ENCODE measurements at places on chromosomes 3 and 15.

DNA sequence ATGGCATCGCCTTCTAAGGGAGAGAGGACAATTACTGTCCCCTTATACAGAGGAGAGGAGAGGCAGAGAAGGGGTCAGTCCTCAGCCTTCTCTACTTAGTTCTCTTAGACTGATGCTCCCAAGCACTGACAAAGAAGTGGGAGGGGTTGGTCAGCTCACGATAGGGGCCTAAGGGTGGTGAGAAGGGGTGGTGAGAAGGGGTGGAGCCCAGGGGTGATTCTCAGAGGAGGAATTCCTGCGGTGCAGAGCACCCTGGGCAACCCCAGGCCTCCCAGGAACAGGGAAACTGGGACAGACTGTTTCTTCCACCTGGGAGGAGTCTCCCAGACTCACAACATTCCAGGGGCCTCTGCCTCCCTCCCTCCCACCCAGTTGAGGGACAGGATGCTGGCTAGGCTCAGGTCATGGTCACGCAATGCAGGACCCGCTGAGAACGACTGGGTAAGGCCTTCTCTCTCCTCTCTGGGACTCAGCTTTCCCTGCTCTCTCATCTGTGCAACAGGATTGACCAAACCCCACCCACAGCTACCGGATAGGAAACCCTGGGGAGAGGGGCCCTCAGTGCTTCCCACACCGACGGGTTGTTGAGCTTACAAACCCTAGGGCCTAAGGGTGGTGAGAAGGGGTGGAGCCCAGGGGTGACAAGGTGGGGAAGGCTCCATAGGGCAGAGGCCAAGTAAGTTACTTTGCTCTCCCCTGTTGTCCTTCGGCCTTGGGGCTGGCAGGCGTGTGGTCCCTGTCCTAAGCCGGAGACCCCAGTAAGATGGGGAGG is 1.5 kb downstream of the TPRA1 start:
- peak overlapping the region; percentile 83 for H3K4me3 ChIP-seq
- H3K27ac ChIP-seq = no peak overlapping the region
- H3K27me3 ChIP-seq = peaks cover 3% of the 10 kb centered on the region
- H3K4me1 ChIP-seq = peaks cover 16% of the 10 kb centered on the region
- H3K36me3 ChIP-seq = no peaks in the 10 kb centered on the region

DNA sequence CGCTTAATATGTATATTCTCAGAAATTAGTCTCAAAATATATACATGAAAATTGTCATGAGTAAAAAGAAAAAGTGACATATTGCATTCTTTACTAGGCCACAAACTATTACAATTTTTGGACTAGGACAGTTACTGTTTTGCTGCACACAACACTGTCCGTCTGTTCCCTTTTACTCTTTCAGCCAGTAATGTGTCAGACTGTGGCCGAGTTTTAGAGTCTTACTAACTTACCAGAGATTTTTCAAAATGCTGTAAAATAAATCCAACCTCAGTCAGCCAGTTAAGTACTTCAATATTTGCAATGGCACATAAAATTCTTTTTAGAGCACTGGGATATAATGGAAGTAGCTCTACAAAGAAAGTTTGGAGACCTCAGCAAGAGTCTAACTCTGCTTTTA is 380.3 kb upstream of the IL12A start:
- H3K27ac ChIP-seq = no peak overlapping the region
- H3K4me3 ChIP-seq = no peak overlapping the region
- no peaks in the 10 kb centered on the region for H3K36me3 ChIP-seq
- no peak for DNase-seq
- H3K27me3 ChIP-seq = peaks cover 7% of the 10 kb centered on the region

DNA sequence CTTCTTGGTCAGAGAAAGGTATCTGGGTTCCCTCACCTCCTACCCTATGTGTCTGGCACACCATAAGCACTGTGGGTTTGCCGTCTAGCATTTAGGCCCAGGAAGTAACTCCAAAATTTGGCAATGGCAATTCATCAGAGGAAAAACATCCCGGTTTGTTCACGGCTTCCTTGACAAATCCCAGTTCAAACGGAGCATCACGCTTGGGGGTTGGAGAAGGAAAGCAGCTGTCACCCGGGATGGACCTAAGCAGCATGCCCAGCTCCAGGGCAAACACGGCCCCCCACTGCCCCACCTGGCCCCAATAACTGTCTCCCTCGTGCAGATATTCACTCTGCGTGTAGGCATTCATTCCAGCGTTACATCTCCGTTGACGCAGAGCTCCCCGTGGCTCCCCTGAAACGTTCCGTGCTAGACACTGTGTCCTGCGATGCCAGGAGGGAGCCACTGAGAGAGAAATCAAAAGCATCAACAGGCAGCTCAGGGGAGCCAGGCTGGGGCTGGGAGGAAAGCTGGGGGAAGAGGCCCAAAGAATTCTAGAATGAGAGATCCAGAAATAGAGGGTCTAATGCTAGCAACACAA is 41.4 kb downstream of the NTRK3 start:
- peaks cover 9% of the 10 kb centered on the region for H3K27me3 ChIP-seq
- no peaks in the 10 kb centered on the region for H3K36me3 ChIP-seq
- no peak overlapping the region for H3K27ac ChIP-seq
- DNase-seq = no peak

DNA sequence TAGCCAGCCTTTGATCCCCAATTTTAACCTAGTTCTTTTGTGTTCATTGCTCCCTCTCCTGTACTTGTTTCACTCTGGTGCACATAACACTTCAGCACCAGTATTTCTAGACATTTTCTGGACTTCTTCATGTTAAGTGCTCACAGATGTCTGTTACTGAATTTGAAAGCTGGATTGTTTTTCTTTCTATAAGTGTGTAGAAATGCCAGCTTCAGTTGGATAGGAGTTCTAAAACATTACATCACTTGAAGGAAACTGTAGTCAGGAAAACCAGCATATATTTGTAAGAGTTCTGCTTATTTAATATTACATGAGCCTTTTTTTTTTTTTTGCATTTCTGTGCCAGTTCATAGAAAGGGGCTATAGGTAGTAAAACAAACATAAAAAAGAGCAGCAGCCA is 21.6 kb downstream of the QTRT2 start:
- H3K4me3 ChIP-seq = no peak overlapping the region
- H3K27me3 ChIP-seq = no peaks in the 10 kb centered on the region
- no peak overlapping the region for H3K27ac ChIP-seq
- H3K36me3 ChIP-seq = peaks cover 31% of the 10 kb centered on the region

GRCh38 chr3:9347081-9347480 is 15.8 kb upstream of the THUMPD3 start:
- H3K27me3 ChIP-seq = no peaks in the 10 kb centered on the region
- H3K4me3 ChIP-seq = no peak overlapping the region
- peaks cover 25% of the 10 kb centered on the region for H3K4me1 ChIP-seq
- H3K36me3 ChIP-seq = peaks cover 5% of the 10 kb centered on the region

GRCh38 chr3:103494011-103494410 is 1059.2 kb downstream of the ZPLD1 start:
- DNase-seq = no peak
- peaks cover 3% of the 10 kb centered on the region for H3K4me1 ChIP-seq
- no peaks in the 10 kb centered on the region for H3K27me3 ChIP-seq
- H3K4me3 ChIP-seq = no peak overlapping the region

DNA sequence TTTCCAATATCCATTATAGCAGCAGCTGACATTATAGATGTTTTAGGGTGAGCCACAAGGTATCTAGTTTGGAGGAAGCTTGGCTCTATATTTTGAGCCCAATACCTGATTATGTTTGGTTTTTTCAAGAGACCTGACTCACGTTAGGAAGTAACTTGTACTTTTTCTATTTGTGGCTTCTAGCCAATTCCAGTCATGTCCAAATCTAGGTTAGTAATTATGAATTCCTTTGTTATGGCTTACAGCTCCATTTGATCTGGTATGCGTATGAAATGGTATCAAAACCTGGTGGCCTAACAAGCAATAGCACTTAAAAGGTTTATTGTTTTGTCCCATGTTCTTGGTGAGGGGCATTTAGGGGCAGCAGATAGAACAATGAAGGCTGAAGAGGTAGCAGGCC is 115.9 kb downstream of the TOP2B start:
- peak overlapping the region; percentile 7 for H3K27ac ChIP-seq
- H3K36me3 ChIP-seq = peaks cover 21% of the 10 kb centered on the region
- no peaks in the 10 kb centered on the region for H3K27me3 ChIP-seq

DNA sequence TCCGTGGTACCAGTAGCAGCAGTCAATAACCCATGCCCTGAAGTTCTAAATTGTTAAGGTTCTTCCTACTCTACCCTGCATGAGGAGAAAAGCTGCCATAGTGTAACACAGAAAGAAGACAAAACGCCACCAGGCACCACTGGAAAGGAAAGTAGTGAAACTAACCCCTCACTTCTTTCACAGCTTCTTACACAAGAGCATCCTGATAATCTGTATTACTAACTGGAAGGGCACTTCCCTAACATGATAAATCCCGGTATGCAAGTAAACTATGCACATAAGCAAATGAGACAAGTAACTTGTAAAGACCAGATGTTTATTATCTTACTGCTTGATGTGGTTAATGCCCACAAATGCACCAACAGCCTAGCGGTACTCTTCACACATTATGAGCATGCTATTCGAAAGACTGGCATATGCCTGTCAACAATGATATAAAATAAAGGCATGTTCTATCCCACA is 141.3 kb downstream of the ADAM10 start:
- no peak for DNase-seq
- no peaks in the 10 kb centered on the region for H3K27me3 ChIP-seq
- H3K4me1 ChIP-seq = peaks cover 25% of the 10 kb centered on the region
- no peak overlapping the region for H3K4me3 ChIP-seq
- H3K36me3 ChIP-seq = peaks cover 31% of the 10 kb centered on the region
- H3K27ac ChIP-seq = no peak overlapping the region

GRCh38 chr15:57036352-57036751 is 117.9 kb downstream of the TCF12 start:
- H3K27me3 ChIP-seq = no peaks in the 10 kb centered on the region
- no peak overlapping the region for H3K27ac ChIP-seq

DNA sequence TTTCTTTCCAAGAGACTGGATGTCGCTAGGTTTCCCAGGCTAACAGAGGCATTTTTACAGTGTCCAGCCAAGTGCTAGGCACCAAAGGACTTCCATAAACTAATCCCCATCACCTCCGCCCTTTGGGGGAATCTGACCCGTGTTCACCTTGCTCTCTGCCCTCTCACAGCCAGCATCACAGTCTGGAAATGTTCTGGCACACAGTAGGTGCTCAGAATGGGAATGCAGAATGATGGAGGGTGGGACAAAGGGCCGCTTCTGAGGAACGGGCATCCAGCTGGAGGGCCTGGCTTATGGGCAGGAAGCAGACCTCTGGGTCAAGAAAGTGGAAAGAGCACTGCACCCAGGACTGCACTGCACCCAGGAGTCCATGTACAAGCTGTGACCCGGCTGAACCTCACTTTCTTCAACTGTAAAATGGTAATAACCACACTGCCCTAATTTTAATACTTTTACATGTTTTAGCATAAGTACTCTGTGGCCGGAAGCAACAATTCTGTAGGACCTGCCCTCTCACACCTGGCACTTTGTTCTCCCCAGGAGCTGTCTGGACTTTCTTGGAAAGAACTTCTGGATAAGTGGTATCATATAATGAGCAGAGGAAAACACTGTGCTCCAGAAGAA is 901 bp upstream of the NMB start:
- H3K27ac ChIP-seq = peak overlapping the region; percentile 87
- no peak for DNase-seq
- H3K4me1 ChIP-seq = peaks cover 21% of the 10 kb centered on the region

GRCh38 chr15:40053831-40054604 is 15.0 kb upstream of the SRP14 start:
- peaks cover 4% of the 10 kb centered on the region for H3K4me1 ChIP-seq
- DNase-seq = no peak
- no peak overlapping the region for H3K4me3 ChIP-seq
- H3K27me3 ChIP-seq = no peaks in the 10 kb centered on the region

DNA sequence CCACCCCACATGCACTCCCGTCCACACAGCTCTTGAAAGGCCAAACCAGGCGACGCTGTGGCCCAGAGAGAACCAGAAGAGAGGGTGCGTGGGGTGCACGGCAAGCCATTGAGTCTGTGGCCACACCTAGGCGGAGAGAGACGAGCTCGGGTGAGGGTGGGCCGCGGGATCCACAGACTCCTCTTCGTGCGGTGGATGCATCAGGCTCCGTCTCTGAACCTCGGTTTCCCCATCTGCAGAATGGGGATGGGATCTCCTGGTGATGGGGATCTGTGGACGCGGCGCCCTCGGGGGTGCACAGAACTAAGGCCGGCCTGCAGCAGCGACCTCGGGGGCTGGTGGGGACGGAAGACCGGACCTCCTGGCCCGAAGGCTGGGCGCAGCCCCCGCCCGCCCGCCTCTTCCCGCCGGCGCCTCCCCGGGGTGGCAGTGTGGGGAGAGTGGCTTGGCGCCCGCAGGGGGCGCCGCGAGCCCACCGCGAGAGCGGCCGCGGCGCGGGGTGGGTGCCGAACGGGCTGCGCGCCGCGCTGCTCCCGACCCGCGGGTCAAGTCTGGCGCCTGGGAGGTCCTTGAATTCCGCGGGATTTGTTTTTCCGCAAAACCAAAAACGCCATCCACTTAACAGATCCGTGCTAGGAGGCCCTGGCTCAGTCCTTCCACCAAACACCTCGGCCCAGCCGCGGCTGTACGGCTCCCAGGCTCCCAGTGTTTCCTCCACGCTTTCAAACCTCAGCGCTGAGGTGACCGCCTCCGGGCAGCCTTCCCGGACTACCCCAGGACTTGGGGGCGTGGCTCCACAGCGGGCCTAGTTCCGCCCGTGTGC is 13.2 kb upstream of the ADPGK start:
- no peaks in the 10 kb centered on the region for H3K36me3 ChIP-seq
- peaks cover 15% of the 10 kb centered on the region for H3K27me3 ChIP-seq
- H3K27ac ChIP-seq = peak overlapping the region; percentile 71
- peak; percentile 40 for DNase-seq
- peaks cover 4% of the 10 kb centered on the region for H3K4me1 ChIP-seq
- H3K4me3 ChIP-seq = peak overlapping the region; percentile 79

DNA sequence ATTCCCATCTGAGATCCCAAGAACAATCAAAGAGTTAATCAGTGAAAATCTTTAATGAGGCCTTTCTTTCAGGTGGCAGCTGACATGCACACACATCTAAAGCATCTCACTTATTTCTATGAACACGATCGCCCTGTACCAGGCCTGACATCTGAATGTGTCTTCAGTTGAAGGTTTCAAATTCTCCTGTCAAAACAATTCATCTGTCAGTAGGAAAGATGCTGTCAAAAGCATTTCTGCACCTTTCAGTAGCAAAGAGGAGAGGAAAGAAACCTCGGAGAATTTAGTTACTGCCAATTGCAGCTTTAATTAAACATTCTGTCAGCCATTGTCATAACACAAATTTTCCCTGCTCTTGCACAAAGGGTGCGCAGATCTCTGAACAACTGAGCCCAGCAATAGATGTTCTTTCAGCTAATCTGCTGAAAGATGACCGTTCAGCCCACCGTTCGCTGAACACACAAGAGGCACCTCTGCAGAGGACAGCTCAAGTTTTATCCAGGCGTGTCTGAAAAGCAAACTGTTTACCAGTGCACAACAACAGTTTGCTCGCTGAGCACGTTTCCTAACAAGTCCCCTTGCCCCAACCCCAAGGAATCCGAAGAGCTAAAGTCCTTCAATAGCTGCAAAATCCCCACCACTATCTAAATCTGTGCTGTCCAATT is 34.1 kb downstream of the LRIG1 start:
- H3K27me3 ChIP-seq = no peaks in the 10 kb centered on the region
- no peak for DNase-seq
- H3K4me1 ChIP-seq = peaks cover 29% of the 10 kb centered on the region
- H3K4me3 ChIP-seq = no peak overlapping the region
